ENCODE measurements at places on chromosomes 12 and 14.

- DNase-seq: peak; percentile 67
Observed at GRCh38 chr12:58919231-58920101, 838 bp downstream of the LRIG3 start.

GRCh38 chr14:89669193-89669592 lies 252.2 kb upstream of the FOXN3 start:
- no peak for DNase-seq

DNA sequence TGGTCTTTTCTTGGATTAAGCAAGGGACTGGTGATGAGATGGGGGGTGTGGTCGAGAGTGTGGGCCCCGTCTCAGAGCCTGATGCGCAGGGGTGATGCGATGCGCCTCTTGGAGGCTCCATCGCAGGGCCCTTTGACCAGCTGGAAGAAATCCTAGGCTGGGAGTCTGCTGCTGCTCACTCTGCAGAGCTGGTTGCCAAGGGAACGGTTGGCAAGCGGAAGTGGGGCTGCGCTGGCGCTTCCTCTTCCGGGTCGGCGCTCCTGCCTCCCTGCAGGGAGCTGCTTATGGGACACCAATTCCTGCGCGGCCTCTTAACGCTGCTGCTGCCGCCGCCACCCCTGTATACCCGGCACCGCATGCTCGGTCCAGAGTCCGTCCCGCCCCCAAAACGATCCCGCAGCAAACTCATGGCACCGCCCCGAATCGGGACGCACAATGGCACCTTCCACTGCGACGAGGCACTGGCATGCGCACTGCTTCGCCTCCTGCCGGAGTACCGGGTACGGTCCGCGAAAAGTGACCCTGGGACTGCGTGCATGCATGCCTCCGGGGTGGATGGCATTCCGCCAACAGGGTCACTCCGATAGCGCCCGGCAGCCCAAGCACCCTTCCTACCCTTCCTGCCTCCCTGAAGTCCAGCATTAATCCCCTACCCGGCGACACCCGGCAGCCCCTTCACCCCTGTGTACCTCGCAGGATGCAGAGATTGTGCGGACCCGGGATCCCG lies at the start of gene MYG1:
Gene MYG1 (plus strand): TSS at position 242 of the 727 bp plus-strand sequence. CDS start 43 bp downstream, at position 285.
- peak; percentile 90 for DNase-seq

DNA sequence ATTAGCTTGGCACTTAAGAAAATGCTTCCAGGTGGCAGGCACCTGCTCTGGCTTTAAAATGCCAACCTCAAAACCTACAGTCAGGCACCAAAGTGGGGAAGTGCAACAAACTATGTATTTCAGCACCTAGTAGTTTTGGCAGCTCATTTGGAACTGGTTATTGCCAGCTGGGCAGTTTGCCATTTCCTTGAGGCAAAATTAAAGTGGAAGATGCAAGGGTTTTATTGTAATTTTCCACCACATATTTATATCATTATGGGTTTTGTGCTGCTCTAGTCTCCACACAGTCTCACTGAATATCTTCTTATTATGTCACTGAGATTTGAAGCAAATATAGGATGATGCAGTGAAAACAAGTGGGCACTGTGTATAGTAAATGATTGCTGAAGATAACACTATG lies 117.0 kb downstream of the PRKD1 start:
- no peak for DNase-seq

DNA sequence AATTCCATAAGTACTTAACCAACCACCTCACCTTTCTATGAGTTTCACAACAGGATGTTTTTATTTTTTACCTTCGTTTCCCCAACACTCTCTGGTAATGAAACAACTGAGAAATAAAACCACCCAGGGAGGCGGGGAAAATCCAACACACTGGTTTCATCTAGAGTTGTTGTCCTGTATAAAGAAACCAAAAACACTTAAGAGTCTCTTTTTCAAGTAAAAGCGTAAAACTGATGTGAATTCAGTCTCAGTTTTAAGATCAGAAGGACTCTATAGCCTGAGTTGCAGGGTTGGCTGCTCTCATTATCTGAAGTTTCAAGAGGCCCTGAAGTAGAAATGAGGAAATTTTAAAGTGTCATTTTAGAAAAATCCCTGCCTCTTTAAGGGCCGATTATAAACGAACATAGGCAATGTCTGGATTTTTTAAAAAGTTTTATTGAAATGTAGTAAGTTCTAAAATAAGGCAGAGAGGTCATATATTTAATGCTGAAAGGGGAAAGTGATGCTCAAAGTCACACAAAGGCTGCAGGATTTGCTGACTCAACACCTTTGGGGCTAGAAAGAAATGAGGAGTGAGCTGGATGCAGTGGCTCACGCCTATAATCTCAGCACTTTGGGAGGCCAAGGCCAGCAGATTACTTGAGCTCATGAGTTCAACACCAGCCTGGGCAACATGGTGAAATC lies 27.2 kb downstream of the HIGD1C start:
- DNase-seq: no peak

- peak; percentile 93 for DNase-seq
Observed at GRCh38 chr14:69263364-69263763, 3.4 kb downstream of the GALNT16 start.

- DNase-seq: peak; percentile 91
Observed at GRCh38 chr14:61462566-61463193, 141.3 kb downstream of the PRKCH start.

DNA sequence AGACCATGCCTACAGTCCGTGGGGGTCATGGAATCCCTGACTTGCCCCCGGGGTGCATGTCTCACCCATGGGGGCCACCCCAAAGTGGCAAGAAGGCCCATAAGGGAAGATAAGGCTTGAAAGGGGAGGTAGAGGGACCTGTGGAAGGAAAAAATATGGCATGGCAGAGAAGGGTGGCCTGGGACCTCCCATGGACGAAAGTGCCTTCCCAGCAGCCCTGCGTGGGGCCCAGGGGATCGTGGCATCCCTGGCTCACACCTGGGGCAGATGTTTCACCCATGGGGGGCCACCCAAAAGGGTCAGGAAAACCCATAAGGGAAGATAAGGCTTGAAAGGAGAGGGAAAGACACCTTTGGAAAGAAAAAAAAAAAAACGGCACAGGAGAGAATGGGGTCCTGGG lies 264.6 kb downstream of the ALG10 start:
- no peak for DNase-seq

GRCh38 chr12:82527165-82527780 lies 159.4 kb upstream of the TMTC2 start:
- DNase-seq: peak; percentile 49

GRCh38 chr14:100663761-100664052 lies 63.0 kb upstream of the DLK1 start:
- DNase-seq: no peak

- DNase-seq: peak; percentile 32
Observed at GRCh38 chr14:61321385-61322010, at the start of gene PRKCH. PRKCH (plus strand) TSS chr14:61321579; CDS start chr14:61322102, 523 bp downstream.

- peak; percentile 26 for DNase-seq
Observed at GRCh38 chr12:3964439-3964838, 91.2 kb upstream of the PARP11 start.

DNA sequence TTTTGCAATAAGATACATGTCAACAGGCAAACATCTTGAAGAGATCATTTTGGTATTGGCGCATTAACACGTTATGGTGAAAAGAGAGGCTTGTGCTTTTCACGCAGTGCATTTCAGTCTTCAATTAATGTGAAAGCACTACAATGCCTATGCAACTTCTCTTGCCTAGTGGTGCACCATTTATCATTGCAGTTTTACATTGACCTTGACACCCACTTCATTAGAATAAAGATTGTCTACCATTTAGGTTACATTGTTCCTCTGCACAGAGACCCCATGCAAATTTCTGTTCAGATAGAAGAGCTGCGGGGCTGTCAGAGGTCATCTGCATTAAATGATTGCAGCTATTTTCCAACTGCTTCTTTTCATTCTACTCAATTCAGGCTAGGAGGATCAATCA lies 212.2 kb upstream of the NPAS3 start:
- no peak for DNase-seq

GRCh38 chr12:42332301-42333285 lies 6.6 kb downstream of the PPHLN1 start:
- peak; percentile 66 for DNase-seq

DNA sequence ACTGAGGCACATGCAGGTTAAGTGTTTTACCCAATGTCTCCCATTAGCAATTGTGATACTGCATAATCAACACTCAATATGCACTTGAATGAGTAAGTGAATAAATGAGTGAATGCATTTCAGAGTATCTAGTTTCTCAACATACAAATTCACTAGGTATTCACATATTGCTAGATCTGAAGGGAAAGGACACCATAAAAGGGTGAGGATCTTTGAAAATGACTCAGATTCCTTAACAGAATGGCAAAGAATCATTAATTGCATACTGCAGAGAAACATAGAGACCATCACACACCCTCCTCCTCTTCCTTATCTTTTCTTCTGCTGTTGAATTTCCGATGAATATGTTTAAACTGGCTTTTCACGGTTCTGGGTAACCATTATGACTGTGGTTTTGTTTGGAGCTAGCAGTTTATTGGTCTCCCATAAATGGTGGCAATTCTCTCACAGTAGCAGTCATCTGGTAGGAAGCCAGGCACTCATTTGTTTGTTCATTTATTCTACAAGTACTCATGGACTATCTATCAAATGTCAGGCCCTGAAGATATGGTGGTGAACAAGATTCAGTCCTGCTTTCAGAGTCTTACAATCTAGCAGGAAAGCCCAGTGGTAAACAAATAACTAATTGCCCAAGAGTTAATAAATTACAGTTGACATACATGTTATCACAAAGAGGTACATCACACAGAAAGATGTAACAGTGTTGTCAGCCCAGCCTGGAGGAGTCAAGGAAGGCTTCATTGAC lies 70.2 kb downstream of the LLPH start:
- no peak for DNase-seq

DNA sequence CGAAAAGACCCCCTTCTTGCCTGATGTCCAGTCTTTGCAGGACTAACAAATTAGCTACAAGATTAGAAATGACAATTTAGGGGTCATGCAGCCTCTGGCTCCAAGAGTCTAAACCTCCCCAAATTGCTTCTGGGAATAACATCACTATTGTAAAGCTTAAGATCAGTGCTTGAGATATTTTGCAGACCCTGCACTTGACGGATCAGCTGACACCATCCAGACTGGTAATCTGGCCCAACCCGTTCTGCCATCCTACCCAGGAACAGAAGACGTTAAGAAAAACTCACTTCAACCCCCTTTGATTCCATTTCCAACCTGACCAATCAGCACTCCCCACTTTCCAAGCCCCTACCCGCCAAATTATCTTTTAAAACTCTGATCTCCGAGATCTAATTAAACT lies 236.7 kb upstream of the KRR1 start:
- no peak for DNase-seq

- DNase-seq: peak; percentile 76
Observed at GRCh38 chr12:121107681-121108080, 25.0 kb upstream of the P2RX7 start.

DNA sequence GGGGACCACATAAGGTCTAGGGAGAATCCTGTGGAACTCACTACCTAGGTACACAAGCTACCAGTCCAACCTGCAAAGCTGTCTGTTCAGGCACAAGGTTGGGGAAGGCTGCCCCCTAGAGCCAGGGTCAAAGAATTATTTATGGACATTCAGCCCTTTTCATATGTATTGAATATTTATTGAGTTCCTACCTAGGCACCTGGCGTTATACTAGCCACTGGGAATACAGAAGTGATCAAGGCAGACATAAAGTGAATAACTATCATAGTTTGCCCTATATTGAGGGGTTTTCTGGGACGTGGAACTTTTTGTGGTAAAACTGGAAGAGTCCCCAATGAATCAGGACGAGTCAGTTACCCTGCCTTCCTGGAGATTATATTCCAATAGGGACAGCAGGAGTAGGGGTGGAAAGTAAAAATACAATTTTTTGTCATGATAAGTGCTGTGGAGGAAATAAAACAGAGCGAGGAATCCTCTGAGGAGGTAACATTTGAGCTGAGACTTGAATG lies 5.8 kb upstream of the SLC48A1 start:
- DNase-seq: peak; percentile 60

DNA sequence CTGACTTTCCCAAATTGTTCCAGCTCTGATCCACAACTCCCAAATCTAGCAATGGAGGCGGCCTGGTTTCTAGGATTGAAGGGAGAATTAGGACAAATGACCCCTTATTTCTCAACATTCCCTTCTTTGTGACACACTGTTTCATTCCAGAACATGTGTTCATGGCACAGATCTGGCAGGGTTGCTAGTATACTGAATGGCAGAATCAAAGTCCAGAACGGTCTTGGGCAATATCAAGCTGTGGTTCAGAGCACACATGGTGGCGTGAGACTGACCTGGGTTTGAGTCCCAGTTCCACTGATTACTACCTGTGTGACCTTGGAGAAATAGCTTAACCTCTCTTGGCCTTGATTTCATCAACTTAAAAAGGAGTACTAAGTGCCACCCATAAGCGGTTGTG lies 152.5 kb downstream of the SAMD4A start:
- DNase-seq: no peak

DNA sequence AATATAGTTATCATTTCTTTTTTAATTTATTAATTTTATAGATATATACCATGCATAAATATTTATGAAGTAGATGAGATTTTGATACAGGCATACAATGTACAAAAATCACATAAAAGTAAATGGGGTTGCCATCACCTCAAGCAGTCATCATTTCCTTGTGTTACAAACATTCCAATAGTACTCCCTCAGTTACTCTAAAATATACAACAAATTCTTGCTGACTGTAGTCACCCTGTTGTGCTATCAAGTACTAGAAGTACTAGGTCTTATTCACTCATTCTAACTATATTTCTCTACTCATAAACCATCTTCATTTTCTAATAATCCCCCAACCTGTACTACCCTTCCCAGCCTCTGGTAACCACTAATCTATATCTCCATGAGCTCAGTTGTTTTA lies 432.6 kb upstream of the SYT1 start:
- peak; percentile 61 for DNase-seq

DNA sequence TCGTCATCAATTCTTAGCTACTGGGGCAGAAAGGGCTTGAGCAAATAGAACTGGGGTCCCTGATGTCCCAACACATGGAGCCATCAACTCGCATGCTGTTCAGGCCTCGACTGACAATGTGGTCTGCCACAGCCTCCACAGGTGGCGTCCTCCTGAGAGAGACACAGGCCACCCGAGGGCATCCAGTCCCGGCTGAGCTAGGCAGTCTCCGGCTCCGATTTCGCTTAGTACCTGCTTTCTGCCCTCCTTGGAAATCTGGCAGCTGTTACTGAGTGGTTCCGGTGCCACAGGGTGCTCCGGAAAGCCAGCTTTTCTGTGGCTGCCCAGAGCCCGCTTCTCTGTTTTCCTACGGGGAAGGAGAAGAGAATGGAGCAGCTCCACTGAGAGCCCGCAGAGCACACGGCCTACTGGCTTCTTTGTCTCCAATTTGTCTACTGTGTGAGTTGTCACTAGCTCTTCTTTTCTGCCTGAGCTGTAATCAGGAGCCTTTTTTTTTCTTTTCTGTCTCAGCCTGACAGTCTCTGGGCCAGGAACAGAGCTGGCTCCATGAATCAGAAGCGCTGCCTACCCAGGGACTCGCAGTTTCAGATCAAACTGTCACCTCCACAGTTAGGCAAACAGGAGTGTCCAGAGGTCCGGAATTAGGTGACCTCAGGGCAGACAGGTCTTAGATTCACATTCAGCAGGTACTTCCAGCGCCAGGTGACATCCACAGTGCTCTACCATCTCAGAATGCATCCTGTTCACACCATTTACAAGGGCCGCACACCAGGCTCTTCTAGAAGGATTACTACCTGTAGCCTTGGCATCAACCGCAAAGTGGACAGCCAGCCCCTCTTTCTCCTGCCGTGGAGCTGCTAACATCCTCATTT lies 73.3 kb downstream of the MOK start:
- no peak for DNase-seq

- DNase-seq: peak; percentile 91
Observed at GRCh38 chr12:10395390-10395998, 5.7 kb upstream of the KLRK1 start.

- no peak for DNase-seq
Observed at GRCh38 chr12:62643486-62643885, 176.9 kb downstream of the MON2 start.

- peak; percentile 56 for DNase-seq
Observed at GRCh38 chr12:1796515-1797010, 23.8 kb upstream of the LRTM2 start.

All from ELR (cell line).